ENCODE measurements at places on chromosomes 5 and 9.

- DNase-seq: no peak
Measured at GRCh38 chr9:93124793-93125192, 9.3 kb downstream of the NINJ1 start.

- DNase-seq: no peak
Measured at GRCh38 chr9:111258875-111259271, 71.2 kb downstream of the OR2K2 start.

DNA sequence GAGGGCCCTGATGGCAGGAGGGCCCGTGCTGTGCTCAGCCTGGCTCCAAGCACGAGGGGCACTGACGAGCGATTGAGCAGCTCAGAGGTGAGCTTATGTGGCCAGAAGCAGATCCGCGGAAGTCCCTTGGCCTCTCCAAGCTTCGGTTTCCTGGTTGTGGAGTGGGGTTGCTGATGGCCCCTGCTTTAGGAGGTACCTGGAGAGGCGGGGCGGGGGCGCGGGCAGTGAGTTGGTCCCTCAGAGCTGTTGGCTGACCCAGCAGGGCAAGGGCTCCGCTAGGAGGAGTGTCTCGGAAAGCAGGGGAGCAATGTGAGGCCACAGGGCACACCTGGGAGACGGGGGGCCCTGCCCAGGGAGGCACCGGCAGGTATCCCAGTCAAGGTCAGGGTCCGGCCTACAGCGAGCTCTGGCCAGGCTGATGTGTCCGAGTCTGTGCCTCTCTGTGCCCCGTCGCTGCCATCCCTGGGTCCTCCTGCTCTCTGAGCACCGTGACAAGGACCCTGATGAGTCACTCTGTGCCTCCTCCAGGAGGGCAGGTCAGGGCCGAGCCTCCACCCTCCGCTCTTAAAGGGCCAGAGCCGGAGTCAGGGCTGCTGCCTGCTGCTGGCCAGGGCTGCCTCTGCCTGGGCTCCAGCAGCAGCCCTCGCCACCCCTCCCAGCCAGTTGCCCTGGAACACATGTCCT, 14.8 kb downstream of the NCS1 start:
- DNase-seq: no peak

DNA sequence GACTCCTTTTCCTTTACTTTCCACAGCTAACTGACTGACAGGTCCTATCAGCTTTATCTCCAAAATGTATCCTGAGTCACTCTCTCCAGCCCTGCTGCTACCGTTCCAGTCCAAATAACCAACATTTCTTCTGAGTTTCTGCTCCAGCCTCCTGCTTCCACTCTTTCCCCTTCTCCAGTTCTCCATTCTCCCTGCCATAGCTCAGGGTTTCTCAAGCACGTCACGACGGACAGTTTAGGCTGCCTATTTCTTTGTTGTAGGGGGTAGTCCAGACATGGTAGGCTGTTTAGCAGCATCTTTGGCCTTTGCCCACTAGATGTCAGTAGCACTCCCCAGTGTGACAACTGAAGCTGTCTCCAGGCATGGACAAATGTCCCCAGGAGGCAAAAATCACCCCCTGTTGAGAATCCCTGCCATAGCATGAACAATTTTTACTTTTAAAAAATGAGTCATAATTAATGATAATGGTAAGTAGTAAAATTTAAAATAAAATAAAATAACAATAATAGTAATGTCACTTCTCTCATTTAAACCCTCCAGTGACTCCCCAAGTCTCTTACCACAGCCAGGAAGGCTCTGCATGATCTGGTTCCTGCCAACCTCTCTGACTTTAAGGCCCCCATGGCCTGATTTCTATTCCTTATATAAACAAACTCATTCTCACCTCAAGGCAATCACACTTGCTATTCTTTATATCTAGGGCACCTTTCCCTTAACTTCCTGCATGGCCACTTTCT, 105.4 kb upstream of the FER start:
- peak; percentile 42 for DNase-seq

DNA sequence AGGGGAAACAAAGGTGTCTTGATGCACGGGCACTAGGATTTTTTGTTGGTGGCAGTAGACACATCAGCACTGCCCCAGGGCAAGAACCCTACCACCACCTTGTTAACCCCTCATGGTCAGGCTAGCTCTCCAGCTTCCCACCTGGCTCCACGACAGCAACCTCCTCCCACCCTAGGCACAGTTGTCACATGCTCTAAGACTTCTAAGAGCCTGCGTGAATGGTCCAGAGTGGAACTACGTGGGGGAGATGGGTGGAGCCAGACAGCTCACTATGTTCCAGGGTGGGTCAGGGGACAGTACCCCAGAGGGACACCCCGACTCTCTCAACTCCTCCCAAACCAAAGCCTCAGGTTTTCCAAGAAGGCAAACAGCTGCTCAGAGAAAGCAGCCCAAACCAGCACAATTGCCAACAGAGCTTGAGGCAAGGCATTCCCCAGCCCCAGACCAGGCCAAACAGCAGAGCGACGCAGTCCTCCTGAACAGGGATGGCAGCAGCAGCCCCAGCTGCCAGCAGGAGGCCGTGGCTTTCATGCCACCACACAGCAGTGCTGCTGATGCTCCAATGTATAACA, 78.0 kb downstream of the NRG2 start:
- DNase-seq: no peak

DNA sequence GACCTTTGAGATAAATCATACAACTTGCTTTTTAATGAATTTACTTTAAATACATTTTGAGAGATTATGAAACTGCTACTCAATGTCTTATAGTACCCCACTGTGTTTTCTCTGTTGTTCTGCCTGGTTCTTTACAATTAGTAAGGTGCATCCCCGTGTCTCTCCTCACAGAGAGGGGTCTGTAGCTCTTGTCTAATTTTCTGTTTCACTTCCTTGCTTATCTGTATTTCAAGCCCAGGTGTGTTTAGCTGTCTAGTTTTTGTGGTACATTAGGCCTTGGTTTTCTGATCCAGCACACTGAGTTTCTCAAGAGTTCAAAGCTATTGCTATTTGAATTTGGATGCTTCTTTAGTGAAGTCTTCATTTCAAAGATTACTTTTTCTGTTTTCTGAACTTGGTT, 105.1 kb downstream of the MAST4 start:
- no peak for DNase-seq
